ENCODE measurements at places on chromosomes 1 and 21.

DNA sequence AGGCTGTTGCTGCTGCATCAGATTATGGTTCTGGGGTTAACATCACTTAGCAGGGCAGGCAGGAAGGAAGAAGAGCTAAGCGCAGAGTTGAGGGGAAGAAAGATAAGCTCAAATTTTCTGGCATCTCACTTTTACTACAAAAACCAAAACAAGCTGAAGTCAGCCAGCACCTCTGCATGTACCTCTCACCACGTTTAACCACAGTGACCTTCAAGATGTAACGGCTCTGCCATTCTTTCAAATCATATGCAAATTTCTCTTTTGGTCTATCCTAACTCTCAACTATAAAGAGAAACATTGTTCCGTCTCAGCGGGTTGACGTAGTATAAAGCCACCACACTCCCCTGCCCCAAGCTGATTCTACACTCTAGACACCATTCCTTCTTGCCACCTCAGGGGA, 154.4 kb downstream of the OMA1 start:
- DNase-seq, result no peak

GRCh38 chr1:27010226-27010994, 2.2 kb downstream of the TENT5B start:
- DNase-seq, result no peak

- no peak for DNase-seq
Observed at GRCh38 chr1:27967884-27968466, 8.2 kb downstream of the XKR8 start.

GRCh38 chr1:201325678-201326060, 42.4 kb downstream of the PKP1 start:
- no peak for DNase-seq

- DNase-seq, result no peak
Observed at GRCh38 chr21:35203093-35203977, 154.2 kb upstream of the RUNX1 start.

DNA sequence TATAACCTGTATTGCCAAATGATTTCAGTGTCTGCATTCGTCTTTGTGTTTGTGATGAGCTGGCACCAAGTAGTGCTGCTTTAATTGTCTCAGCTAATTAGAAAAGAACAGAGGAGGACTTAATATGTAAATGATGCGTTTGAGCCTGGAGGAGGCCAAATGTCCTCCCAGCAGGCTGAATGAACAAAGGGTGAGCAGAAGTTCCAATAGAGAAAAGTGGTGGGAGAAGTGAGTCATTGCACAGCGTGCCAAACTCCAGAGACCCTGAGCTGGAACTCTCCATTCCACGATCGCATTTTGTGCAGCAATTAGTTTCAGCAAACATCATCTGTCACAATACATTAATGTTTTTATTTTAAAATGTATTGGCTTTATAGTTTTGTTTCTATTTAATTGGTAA, 17.9 kb downstream of the ETV3L start:
- DNase-seq, result no peak

- no peak for DNase-seq
Observed at GRCh38 chr1:151243683-151244216, 10.8 kb upstream of the PSMD4 start.

DNA sequence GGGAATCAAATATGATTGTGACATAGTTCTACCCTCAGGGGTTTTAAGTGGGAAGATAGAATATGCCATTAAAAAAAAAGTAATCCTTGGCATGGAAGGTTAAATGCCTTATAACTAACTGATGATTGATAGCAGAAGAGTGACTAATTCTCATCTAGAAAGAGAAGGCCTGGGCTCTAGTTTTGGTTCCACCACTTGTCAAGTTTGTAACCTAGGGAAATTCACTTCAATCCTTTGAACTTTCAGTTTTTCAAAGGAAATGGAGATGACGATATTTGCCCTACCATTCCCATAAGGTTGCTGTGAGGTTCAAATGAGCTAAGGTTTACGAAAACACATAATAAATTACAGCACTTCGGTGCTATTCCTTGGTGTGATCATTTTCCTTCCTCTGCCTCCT, 88.5 kb downstream of the GPR88 start:
- DNase-seq, result no peak

- no peak for DNase-seq
Observed at GRCh38 chr1:205144751-205145150, 23.0 kb upstream of the RBBP5 start.

DNA sequence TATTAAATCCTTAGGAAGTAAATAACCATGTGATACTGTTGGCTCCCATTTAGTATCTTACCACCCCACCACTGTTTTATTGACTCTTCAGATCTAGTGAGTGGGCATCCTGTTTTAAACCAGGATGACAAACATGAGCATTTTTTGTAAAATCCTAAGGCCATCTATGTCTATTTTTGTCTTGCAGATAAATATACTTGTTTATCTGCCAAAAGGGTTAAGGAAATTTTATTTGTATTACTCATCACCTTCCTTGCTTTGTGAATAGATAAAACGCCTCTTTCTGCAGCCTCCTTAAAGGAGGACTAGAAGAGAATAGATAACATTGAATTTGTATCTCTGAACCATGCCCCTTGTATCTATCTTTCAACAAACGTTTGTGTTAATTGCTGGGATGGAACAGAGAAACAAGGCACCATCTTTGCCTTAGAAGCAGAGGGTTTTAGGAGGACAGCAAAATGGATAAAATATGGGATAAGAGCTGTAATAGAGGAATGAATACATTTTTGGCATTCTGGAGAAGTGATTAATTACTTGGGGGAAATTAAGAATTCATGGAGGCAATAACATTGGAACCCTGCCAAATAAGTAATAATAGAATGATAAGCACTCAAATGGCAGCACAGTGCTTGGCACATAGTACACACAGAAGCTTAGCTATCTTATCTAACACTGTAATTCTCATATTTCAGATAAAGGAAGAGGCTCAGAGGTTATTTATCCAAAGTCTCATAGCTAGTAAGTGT, 14.7 kb downstream of the YTHDF2 start:
- DNase-seq, result no peak

GRCh38 chr1:67061266-67061665, 7.3 kb upstream of the SLC35D1 start:
- no peak for DNase-seq

DNA sequence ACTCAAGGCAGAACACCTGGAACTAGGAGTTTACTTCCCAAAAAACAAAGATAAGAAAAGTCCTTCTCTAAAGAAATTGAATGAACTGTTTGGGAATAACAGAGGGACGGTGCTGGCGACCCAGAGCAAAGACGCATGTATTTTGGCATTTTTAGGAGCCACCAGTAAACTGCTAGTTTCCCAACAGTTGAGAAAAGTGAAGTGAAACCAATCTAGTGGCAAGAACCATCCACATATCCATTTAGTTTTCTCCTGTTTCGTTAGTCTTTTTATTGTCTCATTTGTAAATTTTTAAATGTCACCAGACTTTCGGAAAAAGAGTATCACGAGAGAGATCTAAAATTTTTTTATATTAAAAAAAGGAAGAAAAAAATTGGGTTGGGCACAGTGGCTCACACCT, 30.2 kb downstream of the ODF2L start:
- DNase-seq, result no peak

DNA sequence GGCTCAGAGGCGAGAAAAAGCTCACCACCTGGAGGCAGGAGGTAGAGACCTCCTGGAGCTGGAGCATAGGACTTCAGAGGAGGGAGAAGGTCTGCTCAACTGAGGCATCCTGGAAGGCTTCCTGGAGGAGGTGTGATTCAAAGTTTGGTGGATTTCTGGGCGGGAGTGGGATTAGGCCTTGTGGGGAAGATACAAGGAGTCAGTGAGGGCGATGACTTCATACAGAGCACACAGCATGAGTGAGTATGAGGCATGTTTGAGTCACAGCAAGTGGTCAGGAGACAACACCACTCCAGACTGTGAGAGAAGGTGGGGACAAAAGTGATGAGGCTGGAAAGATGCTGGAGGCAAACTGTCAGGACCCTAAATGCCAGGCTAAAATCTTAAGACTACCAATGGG, 77.6 kb downstream of the MATN1 start:
- DNase-seq, result no peak

DNA sequence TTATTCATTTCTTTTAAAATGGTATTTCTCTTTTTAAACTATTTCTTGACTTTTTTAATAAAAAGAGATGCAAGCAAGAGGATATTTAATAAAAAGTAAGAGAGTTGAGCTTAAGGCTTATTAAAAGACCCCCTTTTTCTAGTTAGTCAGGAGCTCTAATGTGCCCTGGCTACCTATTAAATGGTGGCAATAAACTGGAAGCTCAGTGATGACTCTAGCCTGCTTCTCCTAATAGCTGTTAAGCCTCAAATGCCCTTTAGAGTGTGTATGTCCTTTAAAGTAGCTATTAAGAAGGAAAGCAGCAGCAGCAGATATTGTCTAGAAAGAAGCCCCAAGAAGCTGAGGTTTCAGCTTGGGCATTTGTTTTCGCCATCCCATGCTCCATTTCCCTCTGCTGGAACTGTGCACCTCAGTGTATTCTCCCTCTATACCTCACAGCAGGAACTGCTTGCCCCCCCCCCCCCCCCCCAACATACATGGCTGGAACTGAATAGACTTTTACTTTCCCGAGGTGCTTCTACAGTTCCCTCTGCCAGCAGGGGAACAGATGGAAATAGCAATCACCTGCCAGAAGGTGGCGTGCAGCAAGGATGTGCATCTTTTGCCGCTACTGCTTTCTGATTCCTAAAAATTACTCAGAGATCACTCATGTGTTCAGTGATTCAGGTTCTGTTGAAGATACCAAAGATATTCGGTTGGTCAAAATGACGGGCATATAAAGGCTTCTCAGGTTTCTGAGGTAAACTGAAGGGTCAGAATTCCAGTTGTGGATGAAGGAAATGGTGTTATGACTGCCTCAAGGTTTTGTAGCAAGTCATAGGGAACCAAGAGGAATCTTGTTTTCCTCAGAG, 2.5 kb downstream of the RGS4 start:
- peak; percentile 68 for DNase-seq

DNA sequence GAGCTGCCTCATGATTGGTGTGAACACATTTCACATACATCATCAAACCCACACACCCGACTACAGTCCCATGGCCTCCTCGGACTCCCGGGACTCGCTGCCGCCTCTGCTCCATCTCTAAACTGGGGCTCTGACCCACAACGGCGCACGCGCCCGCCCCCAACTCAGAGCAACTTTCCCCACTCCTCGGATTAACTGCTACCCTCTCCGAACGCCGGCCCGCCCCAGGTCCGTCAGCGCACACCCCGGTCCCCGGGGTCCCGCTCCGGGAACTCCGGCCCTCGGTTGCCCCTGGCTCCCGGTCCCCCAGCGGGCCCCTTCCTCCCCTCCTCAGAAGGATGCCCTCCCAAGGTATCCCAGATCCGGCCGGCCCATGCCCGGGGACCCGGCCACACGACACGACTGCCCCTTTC, 740 bp downstream of the DSTYK start:
- DNase-seq, result peak; percentile 56

GRCh38 chr1:152137215-152137614, 21.8 kb downstream of the RPTN start:
- no peak for DNase-seq

DNA sequence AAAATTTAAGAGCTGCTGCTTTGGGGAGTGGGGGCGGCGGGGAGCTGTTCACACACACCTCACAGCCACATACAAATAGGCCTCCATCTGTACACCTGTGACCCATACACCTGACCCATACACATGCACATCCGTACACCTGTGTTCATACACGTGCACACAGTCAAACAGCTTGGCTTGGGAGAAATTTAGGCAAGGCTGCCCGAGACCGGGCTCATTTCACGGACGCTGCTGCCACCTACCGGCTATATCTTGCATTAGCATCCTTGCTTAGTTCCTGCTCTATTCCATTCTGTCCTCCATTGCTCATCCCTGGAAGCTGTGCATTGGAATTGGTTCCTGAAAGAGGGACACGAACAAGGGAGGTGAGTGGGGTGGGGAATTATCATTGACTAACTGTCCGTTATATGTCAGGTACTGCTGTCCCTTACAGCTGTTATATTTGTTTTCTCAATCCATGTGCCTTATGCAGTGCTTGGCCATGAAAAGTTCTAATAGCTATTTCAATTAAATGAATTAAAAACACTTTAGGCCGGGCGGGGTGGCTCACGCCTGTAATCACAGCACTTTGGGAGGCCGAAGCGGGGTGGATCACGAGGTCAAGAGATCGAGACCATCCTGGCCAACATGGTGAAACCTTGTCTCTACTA, 37.1 kb upstream of the EPB41 start:
- peak; percentile 81 for DNase-seq

GRCh38 chr1:7252411-7253117, 467.3 kb downstream of the CAMTA1 start:
- DNase-seq, result no peak

DNA sequence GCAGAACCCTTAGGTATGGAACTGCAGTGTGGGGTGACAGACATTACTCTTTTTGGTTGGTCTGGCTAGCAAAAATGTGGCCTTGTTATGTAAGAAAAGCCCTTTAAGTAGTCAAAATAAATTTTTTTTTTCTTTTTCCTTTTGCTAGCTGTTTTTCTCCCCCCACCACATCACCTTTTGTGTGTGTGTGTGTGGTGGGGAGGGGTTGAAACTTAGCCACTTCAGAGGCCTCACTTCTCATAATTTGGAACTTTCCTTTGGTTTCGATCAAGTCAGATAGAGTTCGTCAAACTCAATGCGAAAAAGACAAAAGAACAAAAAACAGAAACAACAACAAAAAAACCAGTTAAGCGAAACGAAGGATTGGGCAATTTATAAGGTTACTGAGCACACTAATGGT, 1.9 kb upstream of the PRMT2 start:
- DNase-seq, result no peak

DNA sequence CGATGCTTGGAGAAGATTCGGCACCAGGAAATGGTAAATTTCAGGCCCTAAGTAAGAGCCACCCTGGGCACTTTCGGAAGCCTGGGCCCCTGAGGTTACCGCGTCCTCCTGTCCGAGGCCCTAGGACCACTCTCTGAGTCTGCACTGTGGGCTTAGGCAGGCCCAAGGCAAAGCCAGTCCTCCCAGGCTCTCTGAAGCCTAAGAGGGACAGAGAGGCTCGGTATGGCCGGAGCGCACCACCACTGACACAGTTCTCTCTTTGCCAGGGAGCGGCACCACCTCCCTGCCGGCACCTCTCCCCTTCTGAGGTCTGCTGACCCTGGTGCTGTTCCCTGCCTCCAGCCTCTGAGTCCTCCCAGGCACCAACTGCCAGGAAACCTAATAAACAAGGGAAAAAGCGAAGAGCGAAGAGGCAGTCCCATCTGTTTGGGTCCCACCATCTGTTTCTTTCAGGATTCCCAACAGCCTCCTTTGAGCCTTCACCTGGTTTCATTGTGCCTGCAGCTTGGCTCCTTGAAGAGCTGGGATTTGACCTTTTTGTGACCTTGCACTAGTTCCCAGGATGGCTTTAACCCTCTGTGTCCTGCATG, 57.7 kb downstream of the VWA5B1 start:
- DNase-seq, result no peak

DNA sequence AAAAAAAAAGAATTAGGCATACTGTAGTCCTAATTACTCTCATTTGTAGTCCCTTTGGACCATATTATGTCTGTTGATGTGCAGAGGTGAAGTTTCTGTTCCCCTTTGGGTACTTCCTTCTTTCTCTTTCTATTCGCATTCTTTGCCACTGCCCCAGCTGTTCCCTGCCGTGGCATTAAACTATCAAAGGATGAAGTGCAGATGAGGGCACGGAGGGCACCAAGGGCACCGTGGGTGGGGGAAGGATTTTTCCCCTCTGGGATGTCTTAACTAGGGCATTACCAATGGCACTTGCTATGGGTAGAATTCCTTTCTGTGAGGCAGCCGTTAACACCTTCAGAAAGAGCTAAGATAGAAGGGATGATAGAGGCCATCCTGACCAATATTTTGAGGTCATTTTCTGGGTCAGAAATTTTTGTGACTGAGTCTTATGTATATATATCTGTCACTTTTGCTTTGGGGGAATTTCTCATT, 4.9 kb upstream of the MAPKAPK2 start:
- DNase-seq, result no peak

Measured in lung (tissue), 17 donors.